ENCODE measurements at places on chromosomes 4 and X. TPM values are rescaled to one million over a fixed set of nuclear protein-coding genes. Genes with fewer than 3 reads are reported as not detected.

BANK1 gene
- 19.7 TPM for total RNA-seq

SORBS2 gene
- 437 TPM for total RNA-seq

SMS gene
- 92.5 TPM for total RNA-seq

FUNDC1 gene
- total RNA-seq, result 10.4 TPM

DNA sequence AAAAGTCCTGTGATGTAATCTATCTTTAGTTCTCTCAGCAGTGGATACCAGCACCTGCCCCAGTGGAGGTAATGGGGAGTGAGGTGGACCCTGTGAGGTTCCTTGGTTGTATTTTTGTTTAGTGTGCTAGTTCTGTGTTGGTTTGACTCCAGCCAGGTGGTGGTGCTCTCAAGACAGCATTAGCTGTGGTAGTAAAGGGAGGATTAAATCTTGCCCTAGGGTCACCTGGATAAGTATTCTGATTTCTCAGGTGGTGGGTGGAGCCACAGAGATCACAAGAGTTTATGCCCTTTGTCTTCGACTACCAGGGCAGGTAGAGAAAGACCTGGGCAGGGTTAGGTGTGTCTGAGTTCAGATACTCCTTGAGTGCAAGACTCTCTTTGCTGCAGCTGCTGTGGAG lies 176.3 kb upstream of the EDA2R start:
- H3K36me3 ChIP-seq, result no peaks in the 10 kb centered on the region
- H3K27me3 ChIP-seq, result no peaks in the 10 kb centered on the region
- no peak overlapping the region for H3K4me3 ChIP-seq
- H3K4me1 ChIP-seq, result no peaks in the 10 kb centered on the region

DNA sequence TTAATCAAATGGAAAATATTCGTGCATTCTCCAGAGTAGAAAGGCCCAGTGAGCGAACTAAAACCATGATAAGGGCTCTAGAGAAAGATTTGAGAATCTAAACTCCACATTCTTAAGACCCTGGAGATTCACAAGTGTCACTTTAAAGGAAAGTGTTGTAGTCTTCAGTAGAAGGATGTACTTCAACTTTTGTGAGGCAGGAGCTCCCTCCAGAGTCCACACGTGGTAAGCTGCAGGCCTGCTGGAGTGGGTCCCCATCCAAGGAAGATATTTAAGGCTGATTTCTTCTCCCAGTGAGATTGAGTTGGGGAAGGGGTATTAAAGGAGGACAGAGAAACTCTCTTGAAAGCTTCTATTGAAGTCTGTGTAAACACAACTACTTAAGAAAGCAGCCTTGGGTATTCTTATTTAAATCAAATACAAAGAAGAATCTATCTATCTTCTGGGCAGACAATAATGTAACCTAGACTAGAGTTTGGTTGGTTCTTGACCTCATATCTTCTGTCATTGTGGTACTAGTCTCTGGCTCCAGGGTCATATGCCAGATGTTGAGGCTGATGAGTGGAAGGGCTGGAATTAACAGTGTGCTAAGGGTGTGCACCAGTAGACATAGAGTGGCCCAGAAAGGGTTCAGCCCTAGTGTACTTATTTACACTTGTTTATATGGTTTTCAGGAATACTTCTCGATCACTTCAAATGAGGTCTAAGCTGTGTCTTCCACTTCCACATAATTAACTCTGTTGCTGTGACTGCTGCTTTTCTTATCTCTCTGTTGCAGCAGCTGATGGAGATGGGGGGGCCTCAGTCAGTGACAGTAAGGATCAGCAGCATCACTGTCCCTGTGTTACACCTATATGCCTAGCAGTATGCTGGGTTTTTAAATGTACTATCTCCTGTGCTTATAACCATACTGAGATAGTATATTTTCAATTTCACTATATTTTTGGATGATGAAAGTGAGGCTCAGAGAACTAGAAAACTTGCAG lies 76.1 kb downstream of the HMGB2 start:
- no peak overlapping the region for H3K4me3 ChIP-seq
- no peaks in the 10 kb centered on the region for H3K36me3 ChIP-seq
- peak; percentile 73 for DNase-seq
- no peaks in the 10 kb centered on the region for H3K4me1 ChIP-seq

- no peak overlapping the region for H3K27ac ChIP-seq
- no peaks in the 10 kb centered on the region for H3K27me3 ChIP-seq
- no peaks in the 10 kb centered on the region for H3K36me3 ChIP-seq
- H3K4me3 ChIP-seq, result no peak overlapping the region
- no peak for DNase-seq
- no peaks in the 10 kb centered on the region for H3K4me1 ChIP-seq
Observed at GRCh38 chr4:105162123-105162796, 15.6 kb downstream of the TET2 start.

GRCh38 chr4:37721995-37722638 lies 35.9 kb upstream of the RELL1 start:
- H3K27me3 ChIP-seq, result no peaks in the 10 kb centered on the region
- H3K27ac ChIP-seq, result no peak overlapping the region
- no peak overlapping the region for H3K4me3 ChIP-seq
- no peaks in the 10 kb centered on the region for H3K36me3 ChIP-seq
